ENCODE measurements at places on chromosomes 7 and 10. TPM values are rescaled to one million over a fixed set of nuclear protein-coding genes. Genes with fewer than 3 reads are reported as not detected.

AASS gene
- total RNA-seq = 12.9 TPM

TMEM236 gene
- total RNA-seq = not detected

IGF2BP3 gene
- total RNA-seq = 38.2 TPM

KNDC1 gene
- total RNA-seq = 0.15 TPM

HMX3 gene
- not detected for total RNA-seq

GPR15LG gene
- total RNA-seq = not detected

C10orf105 gene
- not detected for total RNA-seq

ERV3-1 gene
- 3.4 TPM for total RNA-seq

MEOX2 gene
- total RNA-seq = 1.5 TPM

EMX2 gene
- total RNA-seq = not detected

Measured in bronchus fibroblast of lung (primary cell).